Foreskin melanocyte (primary cell): ENCODE measurements at places on chromosomes 4 and X.

DNA sequence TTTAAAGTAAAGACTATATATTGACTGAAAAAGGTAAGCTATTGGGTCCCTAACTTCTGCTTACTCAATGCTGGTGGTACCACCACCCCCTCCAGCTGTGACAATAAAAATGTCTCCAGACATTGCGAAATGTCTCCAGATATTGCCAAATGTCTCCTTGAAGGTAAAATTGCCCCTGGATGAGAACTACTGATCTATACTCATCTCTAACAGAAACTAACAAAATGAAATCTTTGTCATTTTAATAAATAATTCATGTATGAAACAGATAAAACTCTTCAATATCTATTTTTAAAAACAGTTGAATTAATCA lies 20.1 kb downstream of the CLTRN start:
- no peak for DNase-seq

GRCh38 chr4:168658751-168659150 lies 161.9 kb downstream of the PALLD start:
- no peak for DNase-seq

DNA sequence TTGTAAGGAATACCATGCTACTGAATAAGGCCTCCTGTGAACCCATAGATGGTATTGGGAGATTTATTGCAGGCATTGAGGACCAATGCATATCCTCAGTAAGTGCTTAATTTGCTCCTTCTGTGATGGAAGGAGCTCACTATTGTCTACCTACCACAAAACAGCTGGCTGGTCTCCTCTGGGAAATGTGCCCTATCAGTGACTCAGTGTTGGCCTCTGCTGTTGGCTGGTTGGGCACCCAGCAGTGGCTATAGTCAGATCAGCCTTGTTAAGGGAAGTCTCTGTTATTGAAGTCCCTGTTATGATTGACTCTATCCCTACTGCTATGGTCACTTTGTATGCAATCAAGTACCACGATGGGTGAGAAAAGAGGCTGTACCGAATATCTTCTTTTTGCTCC lies 27.5 kb upstream of the OTUD4 start:
- DNase-seq: no peak

GRCh38 chr4:89111833-89112563 lies 665 bp downstream of the TIGD2 start:
- DNase-seq: peak; percentile 29

GRCh38 chrX:39487166-39487968 lies 610.4 kb downstream of the BCOR start:
- DNase-seq: peak; percentile 78

DNA sequence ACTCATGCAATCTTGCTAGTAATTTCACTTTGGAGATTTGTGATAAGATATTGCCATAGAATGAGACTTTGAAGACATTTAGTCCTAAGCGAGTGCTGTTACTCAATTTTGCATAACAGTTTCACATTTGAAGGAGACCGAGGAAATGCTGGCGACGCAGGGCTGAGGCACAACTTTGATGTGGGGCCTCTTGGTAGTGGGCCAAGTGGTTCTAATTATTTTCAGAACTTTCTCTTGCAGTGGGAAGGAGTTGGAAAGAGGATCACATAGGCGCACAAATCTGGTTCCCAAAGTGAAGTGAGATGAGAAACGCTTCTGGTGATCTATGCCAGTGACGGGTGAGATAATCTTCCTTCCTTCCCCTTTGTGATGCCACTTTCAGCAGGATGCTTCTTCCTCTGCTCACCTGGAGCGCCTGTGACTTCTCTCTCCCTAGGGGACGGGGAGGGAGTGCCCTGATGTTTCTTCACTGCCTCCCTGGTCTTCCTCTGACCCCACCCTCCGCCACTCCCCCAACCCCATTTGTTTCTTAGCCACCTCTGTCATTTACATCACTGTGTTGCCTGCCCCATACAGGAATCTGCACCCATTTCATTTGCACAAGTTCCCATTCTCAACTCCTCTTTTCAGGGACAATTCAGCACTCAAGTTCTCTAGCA lies 138.9 kb upstream of the MID1 start:
- no peak for DNase-seq

GRCh38 chr4:94277534-94277933 lies 65.1 kb downstream of the HPGDS start:
- DNase-seq: no peak

DNA sequence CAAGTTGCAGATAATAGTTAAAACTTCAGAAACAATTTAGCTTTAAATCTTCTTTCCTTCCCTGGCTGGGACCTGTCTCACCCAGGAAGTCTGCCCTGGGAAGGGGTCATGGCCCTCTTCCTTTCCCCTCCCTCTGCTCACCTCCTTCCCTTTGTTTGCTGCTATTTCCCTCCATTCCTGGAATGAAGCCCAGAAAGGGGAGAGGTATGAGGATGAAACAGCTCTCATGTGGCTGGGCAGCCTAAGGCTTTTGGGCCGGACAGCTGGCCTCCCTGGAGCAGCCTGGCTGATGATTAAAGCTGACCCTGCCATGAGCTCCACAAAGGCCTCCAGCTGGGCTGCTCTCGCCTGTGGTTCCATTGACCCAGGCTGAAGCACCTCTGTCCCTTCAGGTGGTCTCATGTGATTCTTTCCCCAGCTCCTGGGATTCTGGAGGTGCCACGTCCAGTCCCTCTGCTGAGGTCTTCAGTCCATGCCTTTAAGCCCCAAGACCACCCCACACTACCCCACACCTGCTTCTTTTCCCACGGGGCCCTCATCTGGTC lies 202.1 kb downstream of the PTTG2 start:
- DNase-seq: no peak

- no peak for DNase-seq
Measured at GRCh38 chr4:78360466-78360865, 191.1 kb upstream of the ANXA3 start.

- peak; percentile 2 for DNase-seq
Measured at GRCh38 chr4:155179216-155179615, 29.2 kb upstream of the NPY2R start.

GRCh38 chrX:31223817-31224216 lies 152.0 kb upstream of the FTHL17 start:
- no peak for DNase-seq

GRCh38 chr4:9592010-9592409 lies 147.8 kb downstream of the DEFB131A start:
- DNase-seq: no peak

DNA sequence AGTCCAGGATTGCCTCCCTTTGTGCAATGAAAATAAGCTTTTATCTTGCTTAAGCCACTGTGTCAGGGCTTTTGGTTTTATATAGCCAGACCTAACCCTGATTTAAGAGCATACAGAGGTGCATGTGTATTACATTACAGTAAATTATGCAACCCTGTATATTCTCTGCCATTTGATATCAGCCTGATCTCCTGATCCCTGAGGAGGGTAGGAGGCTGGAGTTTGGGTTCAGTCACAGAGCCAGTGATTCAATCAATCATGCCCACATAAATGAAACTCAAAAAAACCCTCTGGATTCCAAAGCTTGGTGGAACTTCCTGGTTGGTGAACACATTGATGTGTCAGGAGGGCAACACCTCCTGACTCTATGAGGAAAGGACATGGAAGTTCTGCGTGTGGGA lies 7.3 kb upstream of the KLHL8 start:
- DNase-seq: no peak

- peak; percentile 21 for DNase-seq
Measured at GRCh38 chrX:119041175-119041574, 31.6 kb upstream of the CT47C1 start.

DNA sequence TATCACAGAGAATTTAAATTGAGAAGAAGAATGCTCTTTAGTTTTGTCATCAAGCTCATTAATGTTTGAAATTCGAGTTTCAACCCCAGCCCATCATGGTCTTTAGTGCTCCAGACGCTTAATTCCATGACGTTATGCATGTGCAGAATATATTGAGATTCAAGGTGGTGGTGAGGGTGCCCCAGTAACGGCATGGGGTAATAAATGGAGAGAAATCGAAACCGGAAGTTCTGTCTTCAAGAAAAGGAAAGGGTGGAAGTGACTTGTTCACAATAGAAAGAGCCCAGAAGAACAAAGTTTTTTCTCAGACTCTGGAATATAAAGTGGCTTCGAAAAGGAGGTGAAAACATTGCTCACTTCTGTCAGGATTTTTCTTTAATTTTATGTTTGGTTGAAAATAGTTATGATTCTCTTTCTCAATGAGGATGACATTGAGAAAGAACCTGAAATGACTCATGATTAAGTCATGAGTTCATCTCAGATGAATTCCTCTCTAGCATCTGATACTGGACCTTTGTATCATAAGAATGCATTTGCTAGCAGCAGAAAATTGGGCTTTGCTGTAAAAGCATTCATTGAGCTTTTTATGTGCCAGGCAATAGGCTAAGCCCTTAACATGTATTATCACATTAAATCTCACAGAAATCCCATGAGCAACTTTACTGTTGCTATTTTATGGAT lies 779 bp upstream of the DDX60L start:
- peak; percentile 84 for DNase-seq

DNA sequence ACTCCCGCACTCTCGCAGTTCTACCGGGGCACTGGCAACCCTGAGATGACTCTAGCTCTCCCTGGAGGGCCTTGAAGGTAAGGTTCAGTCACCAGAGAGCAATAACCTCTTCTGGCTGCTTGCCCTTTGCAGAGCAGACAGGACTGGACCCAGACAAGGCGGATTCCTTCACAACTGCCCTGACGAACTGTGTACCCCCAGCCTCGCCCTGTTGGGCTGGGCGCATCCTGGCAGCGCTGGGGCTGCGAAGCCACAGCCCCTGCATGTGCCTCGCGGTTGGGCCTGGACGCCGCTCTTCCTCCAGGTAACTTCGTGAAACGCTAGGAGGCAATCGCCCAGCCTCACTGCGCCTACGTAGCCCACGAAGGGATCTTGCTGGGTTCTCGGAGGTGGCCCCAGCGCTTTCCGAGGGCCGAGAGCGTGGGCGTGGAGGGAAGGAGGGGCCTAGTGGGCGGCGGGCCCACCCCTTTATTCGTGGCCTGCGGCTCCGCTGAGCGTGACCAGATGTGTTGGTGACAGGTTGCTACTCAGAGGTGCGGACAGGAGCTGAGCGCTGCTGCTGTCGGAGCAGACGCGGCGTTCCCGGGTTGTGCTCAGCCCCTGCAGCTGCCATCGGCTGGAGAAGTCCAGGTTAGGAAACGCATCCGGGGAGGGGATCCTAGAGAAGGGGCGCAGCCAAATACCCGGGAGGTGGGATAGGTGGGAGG lies 1.9 kb upstream of the MAMLD1 start:
- DNase-seq: no peak

DNA sequence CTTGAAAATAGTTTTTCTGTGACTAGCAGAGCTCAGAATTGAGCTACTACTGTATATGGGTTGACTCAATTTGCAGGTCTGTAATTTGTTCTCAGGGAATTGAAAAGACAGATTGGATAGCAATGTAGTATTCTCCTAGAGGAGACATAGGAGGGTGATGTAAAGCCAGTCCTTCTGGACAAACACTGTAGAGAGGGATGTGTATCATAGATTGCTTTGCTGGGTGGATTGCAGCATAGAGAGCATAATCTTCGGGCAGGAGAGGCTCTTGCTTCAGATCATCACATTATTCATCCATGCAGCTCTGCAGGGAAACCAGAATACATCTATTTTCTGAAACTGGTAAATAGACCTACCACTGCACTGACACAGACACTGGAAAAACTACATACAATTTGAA lies 1110.5 kb downstream of the RAPGEF2 start:
- DNase-seq: no peak

- peak; percentile 13 for DNase-seq
Measured at GRCh38 chr4:72975488-72975784, 94.1 kb downstream of the COX18 start.

GRCh38 chr4:654503-654845 lies 19.6 kb downstream of the ATP5ME start:
- no peak for DNase-seq

DNA sequence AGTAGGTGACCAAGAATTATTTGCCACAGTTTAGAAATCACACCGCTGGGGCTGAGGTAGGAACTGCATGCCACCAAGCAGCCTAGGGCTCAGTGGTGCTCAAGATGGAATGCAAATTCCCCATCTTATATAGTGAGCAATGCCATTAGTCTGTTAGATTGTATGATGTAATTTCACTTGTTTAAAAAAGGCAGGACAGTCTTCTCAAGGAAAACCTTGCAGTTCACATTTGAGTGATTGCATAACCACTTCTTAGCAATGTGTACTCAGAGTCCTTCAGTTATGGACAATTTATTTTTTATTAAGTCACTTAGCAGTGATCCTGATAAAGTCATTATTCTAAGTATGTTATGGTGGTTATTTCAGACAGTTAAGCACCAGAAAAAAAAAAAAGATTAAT lies 142.9 kb upstream of the SFRP2 start:
- DNase-seq: no peak

- DNase-seq: no peak
Measured at GRCh38 chr4:53012738-53013137, 150.6 kb downstream of the RASL11B start.

DNA sequence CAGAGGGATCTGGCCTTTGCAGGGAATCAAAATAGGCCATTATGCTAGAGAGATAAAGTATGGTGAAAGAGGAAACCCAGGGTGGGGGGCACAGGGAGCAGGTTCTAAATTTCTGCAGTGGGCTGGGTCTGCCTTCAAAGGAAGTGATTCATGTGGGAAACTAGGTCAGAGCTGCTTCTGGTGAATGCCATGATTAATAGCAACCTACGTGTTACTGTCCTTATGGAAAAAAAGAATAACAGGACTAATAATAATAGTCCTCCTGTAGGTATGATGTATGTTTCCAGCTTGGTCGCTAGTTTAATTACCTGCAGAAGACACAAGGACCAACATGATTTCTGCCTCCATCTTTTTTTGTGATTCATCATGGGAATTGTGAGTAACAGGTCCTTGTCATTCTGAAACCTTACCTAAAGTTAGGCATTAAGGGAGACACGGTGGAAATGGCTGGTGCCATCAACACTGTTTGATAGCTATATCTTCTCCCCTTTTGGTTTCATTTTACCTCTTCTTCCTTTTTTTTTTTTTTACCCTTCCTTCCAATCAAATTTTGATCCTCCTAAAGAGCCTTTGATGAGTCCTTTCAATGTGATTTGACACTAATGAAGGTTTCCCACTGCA lies 180.4 kb downstream of the CPEB2 start:
- DNase-seq: no peak

- no peak for DNase-seq
Measured at GRCh38 chr4:151670843-151671242, 90.0 kb downstream of the GATB start.

GRCh38 chr4:96992443-96992842 lies 1150.8 kb downstream of the STPG2 start:
- DNase-seq: no peak

DNA sequence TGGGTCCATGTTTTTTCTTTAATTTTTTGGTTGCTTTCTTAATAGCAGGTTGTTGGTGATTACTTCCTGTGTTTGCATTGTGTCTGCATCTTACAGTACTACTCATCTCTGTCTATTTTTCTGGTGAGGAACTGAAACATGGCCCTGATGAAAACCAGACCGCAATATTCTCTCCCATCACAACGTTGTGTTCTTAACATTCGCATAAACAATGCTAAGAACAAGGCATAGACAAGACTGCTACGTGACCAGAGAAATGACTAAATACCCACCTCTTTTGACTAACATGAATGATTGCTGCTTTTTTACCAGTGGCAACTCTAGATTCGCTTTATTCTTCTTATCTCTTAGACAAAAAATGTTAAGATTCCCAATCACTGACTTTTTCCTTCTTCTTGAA lies 179.1 kb downstream of the GC start:
- DNase-seq: no peak
